ENCODE measurements at places on chromosomes 5 and 9.
A peak's percentile ranks its signal among the peaks of the same experiment; 100 is the strongest.

DNA sequence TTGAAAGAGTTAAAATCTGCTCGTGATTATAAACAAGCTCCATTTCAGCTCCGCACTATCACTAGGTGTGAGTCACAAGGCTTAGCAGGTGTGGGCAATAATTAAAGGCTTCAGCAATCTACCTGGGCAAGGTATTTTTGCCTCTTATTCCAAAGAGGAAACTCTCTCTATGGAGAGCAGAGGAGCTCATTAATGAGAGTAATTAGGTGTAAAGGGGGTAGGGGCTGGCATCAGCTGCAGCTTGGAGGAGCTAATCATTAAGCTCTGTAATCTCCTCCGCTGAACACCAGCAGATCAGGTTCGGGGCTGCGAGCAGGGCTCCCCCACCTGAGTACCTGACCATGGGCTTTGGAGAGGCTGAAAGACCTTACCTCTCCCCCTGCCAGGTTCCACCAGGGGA lies 129.2 kb downstream of the CRB2 start:
- no peak for DNase-seq

DNA sequence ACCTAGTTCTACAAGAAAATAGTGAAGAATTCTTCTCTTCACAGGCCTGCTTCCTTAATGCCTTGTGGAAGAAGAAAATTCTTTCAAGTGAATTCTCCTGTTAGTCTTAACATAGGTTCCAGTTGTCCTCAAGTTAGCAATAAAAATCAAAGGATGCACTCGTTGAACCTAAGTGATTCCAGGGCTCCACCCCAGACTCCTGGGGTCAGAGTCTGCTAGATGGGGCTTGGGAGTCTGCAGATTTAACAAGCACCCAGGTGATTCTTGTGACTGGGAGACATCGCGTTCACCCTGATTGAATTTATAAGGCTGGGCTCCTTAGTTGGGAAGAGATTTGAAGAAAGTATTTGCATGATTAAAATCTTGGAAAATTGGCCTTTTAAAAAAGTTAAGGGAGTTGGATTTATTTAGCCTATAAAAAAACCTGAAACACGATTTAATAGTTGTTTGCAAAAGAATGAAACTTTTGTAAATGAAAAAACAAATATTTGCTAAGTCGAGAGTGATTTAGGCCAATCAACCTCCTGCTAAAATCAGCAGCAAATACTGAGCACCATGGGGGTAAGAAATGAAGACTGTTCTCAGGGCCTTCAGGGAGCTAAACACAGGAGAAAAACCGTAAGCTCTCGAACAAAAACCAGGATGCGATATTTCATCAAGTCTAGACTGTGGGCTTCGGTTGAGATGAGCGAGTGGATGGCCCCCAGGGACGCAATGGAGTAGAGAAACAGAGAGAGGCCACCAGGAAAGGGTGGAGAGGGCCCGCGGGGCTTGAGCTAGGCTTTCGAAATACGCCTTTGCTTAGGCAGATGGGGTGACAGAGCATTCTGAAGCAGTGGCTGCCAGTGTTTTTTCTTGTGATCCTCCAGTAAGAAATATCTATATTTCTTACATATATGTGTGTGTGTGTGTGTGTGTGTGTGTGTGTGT lies 86.9 kb upstream of the TTC23L start:
- DNase-seq, result no peak

DNA sequence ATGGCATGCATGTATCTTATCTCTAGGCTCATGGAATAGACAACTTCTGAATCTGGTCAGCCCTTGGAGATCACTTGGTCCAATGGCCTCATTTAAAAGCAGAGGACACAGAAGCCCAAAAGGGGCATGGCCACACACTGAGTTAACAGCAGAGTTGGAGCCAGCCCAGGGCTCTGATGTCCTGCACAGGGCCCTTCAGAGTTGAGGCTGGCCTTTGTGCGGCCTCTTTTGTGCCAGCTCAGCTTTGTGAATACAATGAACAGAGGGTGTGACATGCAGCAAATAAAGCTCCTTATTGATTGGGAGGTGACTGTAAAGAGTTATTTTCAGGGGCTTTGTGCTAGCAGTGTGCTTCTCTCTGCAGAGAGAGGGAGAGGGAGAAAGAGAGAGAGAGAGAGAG lies 150.1 kb upstream of the STK32A start:
- DNase-seq, result no peak

GRCh38 chr5:174793684-174794328 lies 69.4 kb downstream of the MSX2 start:
- DNase-seq, result peak; percentile 17

GRCh38 chr5:172364773-172365172 lies 81.2 kb upstream of the UBTD2 start:
- DNase-seq, result peak; percentile 43

DNA sequence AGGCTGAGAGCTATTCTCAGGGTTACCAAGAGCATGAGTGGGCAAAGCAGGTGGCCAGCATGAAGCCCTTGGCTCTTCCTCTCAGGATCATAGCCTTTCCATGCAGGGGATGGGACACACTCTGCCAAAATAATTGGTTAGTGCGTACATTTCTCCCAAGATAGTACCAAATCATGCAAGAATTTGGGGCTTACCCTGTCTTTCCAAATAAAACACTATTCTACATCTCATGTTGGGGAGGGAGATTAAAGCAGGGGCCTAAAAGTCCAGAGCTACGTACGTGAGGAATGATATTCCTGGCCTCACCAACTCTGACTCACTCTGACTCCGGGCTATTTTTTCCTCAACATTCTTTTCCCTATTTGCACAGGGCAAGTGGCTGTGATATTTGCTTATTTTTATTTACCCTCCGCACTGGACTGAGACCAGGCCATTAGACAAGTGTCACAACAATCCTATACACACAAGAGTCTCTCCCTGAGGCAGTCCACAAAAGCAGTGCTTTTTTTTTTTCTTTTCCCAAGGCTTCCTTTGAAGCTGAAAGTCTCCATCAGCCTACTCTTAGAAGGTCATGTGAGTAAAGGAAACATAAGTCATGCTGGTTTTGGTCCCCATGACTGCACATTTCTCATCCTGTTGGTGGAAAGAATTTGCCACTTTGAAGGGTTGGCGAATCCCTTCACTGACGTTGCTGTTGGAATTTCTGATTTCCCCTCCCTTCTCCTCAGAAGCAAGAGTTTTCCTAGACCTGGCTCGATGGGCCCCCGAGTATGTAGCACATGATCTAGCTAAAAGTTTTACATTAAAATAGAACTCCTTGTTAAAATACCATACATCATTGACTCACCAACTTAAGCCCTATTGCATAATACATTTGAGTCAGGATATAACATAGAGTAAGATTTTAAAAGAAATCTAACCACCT lies 40.0 kb downstream of the TMEM252 start:
- no peak for DNase-seq

- DNase-seq, result no peak
Observed at GRCh38 chr9:70814597-70814996, 306.8 kb downstream of the TRPM3 start.

GRCh38 chr5:160289356-160289651 lies 23.1 kb downstream of the CCNJL start:
- DNase-seq, result no peak

GRCh38 chr9:70409800-70410199 lies 4.7 kb downstream of the KLF9 start:
- DNase-seq, result no peak

DNA sequence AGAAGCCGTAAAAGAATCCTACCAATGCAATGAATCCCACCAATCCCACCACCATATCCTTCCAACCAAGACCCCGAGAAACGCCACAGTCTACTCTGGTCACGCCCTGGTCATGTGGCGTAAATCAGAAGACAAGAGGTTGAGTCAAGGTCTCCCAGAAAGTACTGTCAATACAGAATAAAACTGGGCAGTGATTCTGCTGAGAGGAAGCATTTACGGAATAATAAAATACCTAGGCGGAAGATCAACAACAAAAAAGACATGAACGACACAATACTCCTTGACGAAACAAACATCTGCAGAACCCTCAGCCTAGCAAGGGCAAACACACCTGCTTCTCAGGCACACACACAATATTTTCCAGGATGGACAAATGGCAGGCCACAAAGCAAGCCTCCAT lies 62.8 kb downstream of the GOLM1 start:
- DNase-seq, result no peak

DNA sequence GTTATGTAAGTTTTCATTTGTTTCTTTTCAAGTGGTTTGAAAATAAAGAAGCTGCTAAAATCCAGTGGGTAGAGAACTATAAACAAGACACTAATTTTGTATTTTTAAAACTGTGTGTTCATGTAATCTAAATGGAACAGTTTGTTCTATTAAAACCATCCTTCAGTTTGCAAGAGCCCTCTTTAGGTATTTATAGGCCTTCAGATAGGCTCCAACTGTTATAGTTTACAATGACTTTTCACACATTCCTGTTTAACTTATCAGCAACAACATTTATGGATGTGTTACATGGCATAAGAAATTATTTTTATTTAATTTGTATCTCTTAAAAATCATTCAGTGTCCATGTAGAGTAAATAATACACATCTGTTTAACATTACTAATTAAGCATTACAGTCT lies 126.7 kb upstream of the SLCO6A1 start:
- no peak for DNase-seq

DNA sequence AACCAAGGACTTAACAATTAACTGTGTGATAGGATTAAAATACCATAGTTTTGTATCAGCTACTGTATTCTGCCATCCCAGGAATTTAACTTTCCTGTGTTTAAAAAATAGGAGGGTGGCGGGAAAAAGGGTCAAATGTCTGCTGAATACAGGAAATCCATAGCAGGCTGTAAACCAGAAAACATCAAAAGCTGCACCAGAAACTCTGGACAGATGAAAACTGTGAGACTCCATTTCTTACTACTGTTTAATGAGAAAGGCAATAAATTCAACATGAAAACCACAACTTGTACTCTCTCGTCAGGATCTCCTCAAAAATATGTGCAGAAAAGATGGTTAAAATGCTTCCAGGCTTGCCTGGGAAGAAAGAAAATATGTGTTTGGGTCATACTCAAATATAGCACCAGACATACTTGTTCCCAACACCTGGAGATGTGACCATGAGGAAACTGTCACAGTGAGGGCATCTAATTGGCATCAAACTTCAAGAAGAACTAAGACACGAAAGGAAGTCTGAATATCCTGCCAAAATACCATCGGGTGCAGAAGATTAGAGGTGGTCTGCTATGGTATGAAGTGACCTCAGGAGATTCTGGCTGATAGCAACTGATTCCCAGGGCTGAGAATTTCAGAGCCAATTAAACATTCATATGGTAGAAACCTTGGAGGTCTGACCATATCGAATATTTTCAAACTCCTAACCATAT lies 164.7 kb upstream of the TARS1 start:
- no peak for DNase-seq

GRCh38 chr5:173512637-173513435 lies 103.6 kb downstream of the BOD1 start:
- no peak for DNase-seq

- no peak for DNase-seq
Observed at GRCh38 chr9:131436376-131436775, 42.5 kb downstream of the PRRC2B start.

GRCh38 chr5:10741661-10742060 lies 19.4 kb downstream of the DAP start:
- DNase-seq, result no peak

DNA sequence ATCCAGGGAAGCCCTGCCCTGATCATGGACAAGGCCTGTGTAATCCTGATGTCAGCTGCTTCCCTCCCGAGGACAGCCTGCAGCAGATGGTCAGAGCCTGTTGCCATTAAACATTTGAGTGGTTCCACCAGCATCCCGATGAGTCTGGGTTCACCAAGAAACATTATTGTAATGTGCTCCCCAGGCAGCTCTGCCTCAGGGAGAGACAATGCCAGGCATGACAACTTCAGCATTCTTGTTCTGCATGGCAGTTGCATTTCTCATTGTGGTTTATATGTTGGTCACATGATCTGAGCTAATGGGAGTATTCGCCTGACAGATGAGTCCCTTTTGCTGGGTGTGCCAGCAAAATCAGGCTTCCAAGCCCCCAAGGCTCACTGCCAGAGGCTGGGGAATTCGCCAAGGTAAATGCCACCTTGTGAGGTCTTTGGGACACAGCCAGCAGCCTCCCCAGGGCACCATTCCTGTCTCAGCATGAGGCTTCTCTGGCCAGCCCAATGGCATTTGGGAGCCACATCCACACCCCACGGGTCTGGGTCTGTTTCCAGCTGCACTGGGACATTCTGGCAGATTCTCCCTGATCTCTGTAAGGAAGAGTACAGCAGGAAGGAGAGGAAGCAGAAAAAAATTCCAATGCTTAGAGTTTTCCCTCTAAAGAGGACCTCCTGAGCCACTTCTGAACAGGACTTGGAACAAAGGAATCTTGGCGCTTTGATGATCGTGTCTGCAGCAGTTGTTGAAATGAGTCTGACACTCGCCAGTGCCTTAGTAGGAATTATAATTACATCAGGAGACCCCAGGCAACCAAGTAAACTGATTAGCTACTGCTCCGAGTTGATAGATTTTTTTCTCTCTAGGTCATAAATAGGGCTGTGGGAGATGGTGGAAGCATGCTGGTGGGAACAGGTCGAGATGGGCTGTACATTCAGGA lies 18.7 kb downstream of the KCNIP1 start:
- DNase-seq, result no peak

DNA sequence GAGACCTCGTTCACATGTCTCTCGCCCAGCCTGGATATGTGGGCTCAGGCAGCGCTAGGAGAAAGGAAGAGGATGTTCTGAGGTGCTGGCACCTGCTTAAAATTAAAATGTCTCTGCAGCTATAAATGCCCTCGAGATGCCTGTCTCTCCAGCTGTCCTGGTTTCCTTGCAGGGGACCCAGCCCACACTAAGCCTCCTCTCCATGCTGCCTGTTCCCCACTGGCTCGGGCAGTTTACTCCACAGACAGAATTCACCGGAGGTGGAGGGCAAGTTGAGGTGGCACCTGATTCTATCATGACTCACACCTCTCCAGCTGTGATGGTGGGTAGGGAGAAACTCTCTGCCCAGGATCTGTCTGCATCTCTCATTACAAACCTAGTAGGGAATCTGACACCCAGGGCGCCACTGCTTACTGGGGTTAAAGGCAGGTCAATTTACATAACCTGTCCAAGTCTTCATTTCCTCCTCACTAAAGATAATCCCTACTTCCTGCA lies 420.9 kb downstream of the SPOCK1 start:
- DNase-seq, result no peak

Measured in CD4-positive, alpha-beta T cell treated with Interleukin-15 for 1 hour (primary cell).